SJCRH30 (cell line): ENCODE measurements at places on chromosomes 7 and 10.

DNA sequence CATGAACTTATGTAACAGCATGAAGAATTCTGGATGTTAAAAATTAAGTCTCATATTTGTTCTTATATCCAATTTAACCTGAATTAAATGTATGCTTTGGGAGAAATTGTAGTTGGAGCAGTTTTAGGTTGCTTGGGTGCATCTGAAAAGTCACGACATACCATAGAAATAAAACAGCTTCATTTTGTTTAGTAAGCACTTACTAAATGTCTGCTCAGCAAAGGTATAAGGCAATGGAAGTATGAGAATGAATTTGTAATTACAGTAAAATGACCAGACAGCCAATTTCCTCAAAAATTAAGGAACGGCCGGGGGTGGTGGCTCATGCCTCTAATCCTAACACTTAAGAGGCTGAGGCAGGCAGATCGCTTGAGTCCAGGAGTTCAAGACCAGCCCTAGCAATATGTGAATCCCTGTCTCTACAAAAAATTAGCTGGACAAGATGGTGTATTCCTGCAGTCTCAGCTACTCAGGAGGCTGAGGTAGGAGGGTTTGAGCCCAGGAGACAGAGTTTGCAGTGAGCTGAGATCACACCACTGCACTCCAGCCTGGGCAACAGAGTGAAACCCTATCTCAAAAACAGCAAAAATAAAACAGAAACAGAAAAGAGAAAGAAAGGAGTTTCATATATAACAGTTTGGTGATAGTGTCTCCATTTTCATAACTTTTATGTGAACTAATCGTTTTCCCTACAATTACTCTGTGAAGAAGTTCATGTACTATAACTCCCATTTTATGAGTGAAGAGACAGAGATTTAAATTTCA lies 47.2 kb upstream of the KLF6 start:
- DNase-seq, result no peak

DNA sequence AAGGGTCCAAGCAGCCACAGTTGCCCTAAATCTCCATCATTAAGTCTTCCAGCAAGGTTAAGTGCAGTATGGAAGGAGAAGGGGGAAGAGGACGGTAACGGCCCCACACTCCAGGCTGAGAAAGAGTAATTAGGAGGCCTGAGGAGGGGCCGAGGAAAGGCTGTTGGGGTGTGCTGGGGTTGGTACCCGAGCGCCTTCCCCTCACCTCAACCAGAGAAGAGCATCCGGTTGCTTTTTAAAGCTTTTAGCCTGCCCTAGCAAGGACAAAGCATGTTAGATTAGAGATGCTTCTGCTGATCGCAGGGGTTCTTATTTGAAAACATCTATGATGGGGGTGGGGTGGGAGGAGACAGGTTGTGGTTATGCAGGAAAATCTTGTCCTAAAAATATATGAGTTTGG lies 9.0 kb upstream of the ZSCAN21 start:
- DNase-seq, result no peak

GRCh38 chr7:77476871-77477270 lies 60.2 kb upstream of the PTPN12 start:
- DNase-seq, result no peak

- no peak for DNase-seq
These were observed 1.3 kb upstream of the EEF1AKMT2 start for GRCh38 chr10:124792998-124793352.
